Activated CD8-positive, alpha-beta memory T cell treated with anti-CD3 and anti-CD28 coated beads for 4 hours (primary cell): ENCODE measurements at places on chromosomes 7 and 10.

DNA sequence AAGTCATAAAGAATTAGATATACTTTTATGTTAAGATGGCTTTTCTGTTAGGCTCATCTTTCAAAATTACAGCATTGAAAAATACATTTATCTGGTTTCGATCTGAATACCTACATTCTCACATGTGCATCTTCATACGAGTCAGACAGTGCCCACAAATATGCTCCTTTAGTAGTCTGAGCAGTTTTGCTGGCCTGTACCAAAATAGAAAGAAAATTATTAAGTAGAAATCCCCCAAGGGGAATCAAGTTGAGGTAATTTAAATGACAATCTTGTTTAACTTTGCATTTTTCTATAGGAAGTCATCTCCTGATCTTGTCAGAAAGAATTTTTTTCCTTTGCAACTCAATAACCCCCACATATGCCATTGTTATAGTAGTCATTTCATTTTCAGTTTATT lies 287.4 kb upstream of the SEMA3D start:
- DNase-seq, result no peak

DNA sequence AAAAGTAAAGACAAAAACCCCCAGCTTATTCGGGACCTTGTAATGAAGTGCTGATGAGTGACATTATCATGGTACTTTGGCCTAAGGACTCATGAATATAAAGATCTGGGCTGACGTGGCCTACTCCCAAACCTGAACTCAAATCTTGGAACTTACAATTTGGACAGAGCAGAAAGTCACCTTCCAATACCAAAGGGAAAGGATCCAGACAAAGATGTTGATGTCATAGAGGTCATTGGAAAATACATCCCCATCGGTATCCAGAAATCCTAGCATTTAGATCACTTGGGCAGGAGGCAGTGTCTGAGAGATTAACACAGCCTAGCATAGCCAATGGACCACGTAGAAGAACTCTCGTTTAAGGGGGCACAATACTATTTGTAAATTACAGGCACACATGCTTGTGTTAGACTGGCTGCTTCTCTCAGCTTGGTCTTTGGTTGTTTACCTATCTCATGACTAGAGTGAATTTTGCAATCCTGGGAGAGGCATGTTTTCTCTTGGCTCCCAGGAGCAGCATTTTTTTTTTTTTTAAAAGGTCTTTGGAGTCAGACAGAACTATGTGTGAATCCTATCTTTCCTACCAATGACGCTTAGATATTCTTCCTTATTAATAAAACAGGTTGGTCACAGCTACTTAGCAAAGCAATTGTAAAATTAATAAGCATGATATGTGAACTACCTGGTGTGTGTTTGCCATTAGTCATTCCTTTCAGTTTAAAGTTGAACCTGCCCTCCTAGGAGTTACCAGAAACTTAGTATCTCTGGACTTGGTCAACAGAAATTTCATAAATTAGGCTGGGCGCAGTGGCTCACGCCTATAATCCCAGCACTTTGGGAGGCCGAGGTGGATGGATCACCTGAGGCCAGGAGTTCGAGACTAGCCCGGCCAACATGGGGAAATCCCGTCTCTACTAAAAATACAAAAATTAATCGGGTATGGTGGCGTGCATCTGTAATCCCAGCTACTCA lies 27.8 kb upstream of the MRPS33 start:
- no peak for DNase-seq

- DNase-seq, result no peak
These were observed 19.4 kb downstream of the PFKFB3 start for GRCh38 chr10:6221971-6222751.

GRCh38 chr10:123357421-123357930 lies 203.3 kb downstream of the BUB3 start:
- DNase-seq, result no peak

DNA sequence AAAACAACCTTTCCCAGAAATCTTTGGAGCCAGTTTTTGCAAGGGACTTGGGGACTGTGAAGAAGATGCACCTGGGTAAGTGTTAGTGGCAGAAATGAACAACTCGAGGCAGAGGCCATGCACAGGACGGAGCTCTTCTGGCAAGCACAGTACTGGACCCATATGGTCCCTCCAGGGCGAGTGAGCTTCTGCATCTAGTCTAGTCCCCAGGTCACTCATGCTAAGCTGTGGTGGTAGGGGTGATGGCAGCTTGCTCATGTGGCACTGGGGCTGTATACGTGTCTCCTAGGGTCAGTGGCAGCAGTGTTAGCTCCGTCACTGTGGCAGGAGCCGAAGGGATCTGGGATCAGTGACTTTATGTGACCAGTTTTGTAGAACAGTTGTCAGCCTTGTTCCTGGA lies 9.3 kb upstream of the LRRC61 start:
- DNase-seq, result no peak

DNA sequence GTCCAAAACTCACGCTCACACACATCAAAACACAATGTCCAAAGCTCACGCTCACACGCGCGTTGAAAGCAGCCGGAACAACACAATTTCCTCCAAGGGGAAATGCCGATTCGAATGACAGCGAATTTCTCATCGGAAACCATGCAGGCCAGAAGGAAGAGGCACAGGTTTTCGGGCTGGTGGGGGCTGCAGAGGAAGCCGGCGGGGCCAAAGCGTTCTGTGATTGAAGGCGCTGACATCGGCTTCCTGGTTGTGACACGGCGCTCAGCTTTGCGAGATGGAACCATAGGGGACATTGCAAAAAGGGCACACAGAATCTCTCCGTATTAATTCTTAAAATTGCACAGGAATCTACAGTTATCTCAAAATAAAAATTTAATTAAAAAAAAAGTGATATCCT lies 61.3 kb downstream of the FOXL3 start:
- DNase-seq, result peak; percentile 38

DNA sequence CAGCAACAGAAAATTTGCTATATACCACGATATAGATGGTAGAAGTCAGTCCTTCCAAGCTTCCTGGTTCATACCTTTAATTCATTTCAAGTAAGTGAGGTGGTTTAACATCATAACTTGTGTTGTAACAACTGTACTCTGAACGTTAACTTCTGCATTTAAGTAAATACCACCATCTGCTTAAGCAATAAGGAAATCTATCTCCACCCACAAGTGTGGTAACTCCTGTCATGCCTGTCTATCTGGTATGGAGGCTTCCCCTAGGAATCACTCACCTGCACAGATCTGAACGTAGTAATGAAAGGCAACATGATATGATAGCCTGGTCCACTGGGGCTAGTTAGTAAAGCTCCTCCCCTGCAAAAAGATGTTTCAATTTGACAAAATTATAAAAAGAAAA lies 2.3 kb downstream of the ERLIN1 start:
- DNase-seq, result no peak

- DNase-seq, result no peak
These were observed 283.5 kb downstream of the ARHGAP12 start for GRCh38 chr10:31644931-31645633.

DNA sequence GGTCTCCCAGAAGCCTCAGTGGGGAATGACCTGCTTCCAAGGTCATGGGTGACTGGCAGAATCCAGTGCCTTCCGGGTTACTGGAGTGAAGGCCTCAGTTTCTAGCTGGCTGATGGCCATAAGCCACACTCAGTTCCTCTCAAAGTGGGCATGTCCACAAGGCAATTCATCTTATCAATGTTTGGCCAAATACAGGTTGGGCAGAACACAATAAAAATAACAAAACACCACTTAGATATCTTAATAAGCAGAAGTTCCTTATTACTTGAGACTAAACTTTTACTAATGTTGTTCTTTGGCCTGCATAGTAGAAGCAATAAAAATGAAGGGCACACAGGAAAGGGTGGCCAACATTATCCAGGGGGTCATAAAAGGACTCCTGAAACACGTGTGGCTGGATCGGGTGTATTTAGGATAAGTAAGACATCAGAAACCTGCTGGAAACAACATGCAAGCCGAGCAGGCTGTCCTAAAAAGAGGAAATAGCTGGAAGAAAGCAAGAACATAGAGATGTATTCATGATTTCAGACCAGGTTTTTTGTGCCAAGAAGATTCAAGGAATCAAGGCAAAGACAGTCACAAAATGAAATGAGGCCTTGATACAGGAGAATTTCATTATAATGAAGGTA lies 19.6 kb upstream of the AKR1C2 start:
- no peak for DNase-seq

DNA sequence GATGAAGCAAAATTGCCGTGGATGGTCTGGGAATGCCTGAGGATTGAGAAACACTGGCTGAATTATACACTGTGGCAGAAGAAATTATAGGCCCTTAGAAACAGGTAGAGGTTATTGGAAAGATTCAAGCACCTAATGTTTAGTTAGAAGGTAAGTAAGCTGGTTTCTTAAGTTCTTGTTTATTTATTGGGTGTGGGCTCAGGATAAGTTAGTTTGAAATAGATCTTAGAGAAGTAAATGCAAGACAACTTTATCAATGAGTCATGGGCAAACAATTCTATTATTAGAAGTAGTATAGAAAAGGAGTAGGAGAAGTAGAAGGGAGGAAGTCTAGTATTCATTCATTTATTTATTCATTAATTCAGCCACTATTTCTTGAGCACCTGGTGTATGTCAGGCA lies 96.5 kb downstream of the KAT6B start:
- DNase-seq, result no peak

DNA sequence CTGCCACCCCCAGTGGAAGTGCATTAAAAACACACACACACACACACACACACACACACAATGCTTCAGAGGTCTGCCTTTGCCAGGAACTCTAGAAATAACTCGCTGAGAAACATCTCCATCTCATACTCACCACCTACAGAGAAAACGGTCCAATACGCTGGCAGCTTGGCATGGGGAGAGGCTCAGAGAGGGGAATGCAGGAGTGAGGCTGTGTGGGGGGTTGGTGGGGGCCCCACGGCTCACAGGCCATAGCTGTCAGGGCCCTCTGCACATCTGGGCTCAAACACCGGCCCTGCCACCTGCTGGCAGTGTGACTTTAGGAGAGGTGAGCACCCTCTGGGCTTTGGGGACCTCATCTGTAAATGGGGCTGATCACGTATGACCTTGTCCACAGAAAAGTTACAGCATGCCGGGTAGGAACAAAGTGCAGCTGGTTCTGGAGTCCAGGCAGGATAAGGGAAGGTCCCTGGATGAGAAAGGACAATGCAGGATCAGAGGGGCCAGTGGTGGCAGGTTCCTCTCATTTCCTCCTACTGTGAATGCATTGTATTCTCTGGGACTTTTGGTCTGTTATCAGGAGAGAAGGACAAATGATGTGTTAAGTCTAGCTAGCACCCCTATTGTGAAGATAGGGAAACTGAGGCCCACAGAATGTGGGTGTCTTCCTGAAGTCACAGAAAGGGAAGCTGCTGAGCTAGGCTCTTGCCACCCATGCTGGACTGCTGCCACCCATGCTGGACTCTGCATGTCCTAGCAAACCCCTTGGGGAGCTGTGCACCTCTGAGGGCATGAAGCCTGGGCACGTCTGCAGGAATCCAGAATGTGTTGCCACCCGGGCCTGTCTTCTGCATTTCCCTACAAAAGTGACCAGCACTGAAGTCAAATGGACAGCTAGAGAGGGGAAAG lies 404.6 kb downstream of the RPS24 start:
- no peak for DNase-seq

DNA sequence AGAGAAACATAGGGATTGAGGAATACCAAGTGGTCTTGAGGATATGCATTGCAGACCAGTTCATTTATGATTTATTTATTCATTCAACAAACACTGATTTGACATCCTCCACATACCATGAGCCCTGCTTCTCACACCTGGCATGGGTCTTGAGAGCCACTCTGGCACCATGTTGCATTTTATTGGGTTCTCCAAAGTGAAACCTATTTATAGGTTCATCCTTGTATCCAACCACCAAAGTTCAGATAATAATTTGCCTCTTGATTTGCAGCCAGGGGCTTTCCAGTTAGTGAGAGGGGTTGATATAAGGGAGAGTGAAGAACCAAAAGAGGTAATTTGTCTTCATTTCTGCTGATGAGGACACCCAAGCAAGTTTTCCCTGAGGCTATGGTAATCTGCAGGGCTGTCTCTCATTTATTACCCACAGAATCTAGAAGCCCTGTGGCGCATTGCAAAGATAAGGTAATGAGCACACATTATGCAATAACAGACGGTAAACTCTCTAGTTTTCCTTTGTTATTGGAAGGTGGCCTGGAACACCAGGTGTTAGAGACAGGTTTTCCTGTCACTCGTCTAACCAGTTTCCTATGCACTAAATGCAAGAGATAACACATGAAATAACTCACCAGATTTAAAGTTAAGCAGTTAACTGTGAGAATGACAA lies 28.8 kb upstream of the ICA1 start:
- DNase-seq, result no peak

GRCh38 chr7:94444813-94445212 lies 50.1 kb downstream of the COL1A2 start:
- DNase-seq, result no peak

DNA sequence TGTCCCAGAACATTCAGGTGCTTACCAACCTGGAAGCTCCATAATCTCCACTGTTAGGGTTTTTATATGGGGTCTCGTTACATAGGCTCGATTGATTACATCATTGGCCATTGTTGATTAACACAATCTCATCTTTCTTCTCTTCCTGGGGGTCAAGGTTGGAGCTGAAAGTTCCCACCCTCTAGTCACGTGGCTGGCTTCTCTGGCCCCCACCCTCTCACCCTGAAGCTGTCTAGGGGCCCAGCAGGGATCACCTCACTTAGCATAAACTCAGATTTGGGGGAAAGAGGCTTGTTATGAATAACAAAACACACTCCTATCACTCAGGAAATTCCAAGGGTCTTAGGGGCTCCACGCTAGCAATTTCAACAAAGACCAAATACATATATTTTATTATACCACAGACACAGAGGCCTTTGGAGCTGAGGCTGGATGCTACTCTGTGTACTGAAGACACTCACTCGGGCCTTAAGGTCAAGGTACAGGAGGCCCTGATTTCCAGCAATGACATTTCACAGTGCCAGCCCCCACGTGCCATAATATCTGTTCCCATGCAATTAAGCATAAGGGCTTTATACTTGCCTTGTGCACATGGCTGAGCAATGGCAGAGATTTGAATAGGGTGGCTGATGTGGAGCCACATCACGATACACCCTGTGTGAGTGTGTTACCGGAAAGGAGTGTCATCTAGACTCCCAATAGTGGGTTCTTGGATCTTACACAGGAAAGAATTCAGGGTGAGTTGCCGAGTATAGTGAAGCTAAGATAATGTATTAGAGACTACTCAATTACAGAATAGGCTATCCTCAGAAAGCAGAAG lies 108.2 kb downstream of the COL26A1 start:
- DNase-seq, result no peak

GRCh38 chr7:120760050-120760449 lies 97.9 kb downstream of the TSPAN12 start:
- DNase-seq, result no peak

GRCh38 chr10:102596506-102596971 lies 47.7 kb upstream of the TRIM8 start:
- no peak for DNase-seq

GRCh38 chr10:50216894-50217293 lies 34.4 kb downstream of the ASAH2 start:
- DNase-seq, result no peak
